ENCODE measurements at places on chromosomes 2 and 18.

DNA sequence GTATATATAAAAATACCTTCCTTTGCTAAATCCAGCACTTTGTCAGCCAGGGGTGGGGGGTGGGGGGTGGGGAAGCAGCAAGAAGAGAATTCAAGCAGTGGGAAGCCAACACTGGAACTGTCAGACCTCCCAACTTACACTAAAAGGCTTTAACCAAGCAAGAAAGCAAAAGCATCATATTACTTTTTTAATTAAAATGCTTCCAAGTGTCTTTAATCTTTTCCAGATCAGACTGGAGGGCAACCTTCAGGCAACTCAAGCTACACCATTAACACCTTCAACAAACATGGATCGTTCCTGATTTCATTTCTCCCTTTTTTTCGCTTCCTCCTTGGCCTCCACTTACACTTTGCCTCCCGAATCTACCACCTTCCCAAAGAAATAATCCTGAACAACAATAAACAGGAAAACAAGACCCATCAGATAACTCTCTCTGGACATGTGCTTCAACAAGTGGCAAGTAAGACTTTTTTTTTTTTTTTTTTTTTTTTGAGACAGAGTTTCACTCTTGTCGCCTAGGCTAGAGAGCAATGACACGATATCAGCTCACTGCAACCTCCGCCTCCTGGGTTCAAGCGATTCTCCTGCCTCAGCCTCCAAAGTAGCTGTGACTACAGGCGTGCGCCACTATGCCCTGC, 35.5 kb downstream of the ZNF521 start:
- no peak for DNase-seq

DNA sequence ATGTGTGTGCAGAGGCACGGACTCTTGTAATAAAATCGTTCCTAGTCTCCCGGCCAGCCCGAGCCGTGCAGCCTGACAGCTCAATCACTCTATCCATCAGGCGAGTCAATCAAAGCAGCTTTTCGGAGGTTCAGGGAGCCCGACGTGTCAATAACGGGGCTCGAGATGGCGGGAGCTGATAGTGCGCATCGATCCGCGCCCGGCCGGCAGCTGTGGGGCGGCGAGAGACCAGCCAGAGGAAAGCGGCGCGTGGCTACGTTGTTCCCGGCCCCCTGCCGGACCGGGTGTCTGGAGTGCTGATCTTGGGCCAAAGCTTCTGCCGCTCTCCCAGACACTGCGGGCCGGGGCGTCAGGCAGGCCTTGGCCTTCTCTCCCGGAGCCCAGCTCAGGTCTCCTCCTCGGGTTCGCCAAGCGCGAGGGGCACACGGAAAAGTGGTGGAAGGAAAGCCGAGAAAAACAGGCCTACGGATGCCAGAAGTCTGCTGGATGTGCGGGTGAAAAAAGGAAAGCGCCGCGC, 2.4 kb downstream of the EN1 start:
- DNase-seq, result no peak

DNA sequence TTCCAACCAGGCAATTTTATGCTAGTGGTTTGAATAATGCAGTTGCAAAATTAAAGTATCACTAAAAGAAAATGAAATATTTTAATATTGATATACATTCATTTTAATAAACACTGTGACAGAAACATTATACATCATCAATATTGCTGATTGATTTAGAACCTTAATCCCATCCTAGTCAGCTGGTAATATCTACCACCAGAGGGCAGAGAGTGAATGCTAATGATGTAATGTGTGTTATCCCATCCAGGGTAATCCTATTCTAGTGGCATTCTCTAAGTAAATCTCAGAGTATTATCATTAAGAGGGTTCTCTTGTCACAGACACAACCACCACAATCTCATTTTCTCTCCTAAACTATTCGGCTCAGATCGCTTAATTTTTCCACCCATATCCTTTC, 477.4 kb downstream of the CPS1 start:
- DNase-seq, result no peak

DNA sequence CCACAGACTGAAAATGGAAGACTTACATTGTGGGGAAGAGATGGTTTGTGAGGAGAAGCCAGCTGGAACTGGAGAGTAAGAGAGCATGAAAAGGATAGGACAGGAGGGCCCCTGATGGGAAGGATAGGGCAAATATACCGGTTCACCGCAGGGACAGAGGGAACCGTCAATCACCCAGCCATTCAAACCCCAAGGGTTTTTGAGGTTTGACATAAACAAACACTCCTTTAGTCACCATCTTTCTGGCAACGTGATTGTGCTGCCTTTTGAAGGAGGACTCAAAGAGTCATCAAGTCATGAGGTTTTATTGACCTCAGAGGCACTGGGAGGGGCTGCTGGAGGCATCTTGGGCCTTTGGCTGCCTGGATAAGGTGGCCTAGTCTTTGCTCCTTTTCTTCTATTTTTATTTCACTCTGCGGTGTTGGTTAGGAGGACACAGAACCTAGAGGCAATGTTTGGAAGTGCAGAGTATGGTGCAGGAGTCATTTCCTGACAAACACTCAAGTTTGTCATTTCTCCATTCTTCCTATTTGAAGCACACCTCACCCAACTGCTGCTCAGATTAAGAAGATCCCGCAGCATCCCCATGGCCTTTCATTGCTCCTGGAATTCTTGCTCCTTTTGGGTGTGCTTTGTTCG, 487.3 kb upstream of the SPRED2 start:
- no peak for DNase-seq
